ENCODE measurements at places on chromosomes 3 and 15.

GRCh38 chr3:130834476-130834875 is 59.4 kb upstream of the ATP2C1 start:
- no peak for DNase-seq

DNA sequence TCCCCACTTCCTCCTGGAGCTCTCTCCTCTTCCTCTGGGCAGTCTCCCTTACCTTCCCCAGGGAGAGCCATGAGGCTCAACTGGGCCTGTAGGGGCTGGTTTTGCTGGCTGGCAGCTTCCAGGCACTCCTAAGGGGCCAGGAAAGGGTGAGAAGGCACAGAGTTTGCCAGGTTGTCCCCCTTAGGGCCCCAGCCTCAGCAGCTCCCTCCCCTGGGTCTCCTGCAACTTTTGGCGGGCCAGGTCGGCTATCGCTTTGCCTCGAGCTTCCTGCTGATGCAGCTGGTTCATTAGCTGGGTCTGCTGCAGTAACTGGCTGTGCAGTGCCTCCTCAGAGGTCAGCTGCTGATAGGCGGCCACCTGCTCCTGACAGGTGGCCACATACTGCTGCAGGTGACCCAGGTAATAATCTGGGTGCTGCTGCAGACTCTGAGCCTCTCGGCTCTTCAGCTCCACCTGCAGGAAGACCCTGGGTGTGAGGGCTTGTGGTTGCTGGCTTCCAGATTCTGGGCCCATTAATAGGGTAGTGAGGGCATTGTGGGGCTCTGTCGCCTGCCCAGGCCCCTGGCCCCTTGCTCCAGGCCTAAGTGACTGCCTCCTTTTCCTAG is 29.7 kb upstream of the OR4F6 start:
- peak; percentile 18 for DNase-seq

GRCh38 chr15:78666010-78666409 is 25.0 kb upstream of the CHRNB4 start:
- no peak for DNase-seq

DNA sequence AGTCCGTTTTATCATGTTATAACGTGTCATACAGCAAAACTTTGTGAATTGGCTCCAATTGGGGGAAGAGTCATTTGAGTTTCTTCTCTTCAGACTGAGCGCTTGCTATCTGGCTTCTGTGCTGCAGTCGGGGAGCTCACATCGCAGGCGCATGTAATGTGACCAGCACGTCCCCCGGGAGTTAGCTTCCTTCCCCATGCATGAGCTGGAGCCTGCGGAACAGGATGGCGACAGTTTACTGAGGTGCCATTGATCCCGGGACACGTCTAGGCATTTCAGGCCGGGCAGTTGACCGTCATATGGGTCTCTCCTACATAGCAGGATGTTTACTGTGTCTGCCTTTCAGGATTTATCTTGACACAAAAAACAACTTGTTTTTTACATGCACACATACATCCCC is 44.8 kb downstream of the CMTM8 start:
- no peak for DNase-seq

DNA sequence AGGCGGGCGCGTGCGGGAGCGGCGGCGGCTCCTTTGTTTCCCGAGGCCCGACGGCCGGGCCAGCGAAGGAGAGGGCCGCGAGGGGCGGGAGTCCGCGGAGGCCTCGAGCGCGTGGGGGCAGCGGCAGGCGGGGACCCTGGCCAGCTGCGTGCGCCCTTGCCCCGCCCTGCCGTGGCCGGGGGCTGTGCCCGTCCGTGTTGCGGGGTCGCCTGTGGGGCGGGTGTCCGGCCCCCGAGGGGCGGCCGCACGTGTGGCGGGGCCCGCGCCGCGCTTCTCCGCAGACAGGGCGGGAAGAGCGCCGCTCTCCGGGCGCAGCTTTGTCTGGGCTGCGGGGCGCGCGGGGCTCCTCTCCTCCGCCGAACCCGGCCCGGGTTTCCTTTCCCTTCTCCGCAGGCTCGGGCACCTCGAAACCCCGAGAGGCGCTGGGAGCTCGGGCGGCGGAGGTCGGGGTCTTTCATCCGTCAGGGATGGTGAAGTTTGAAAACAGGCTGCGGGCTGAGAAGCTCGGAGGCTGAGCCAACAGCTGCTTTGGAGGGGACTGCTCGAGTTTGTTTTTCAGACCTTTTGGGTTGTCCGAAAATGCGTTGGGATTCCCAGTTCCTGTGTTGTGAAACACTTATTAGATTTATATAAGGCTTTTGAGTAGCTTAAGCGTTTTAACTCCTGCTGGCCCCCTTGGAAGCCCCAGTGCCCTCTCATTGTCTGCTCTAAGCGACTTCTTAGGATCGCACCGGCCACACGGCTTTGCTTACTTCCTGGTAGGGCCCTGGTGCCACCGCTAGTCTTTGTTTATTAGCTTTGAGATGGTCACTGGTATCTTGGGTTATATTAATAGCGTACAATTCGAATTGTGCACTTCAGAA is 817 bp downstream of the USP3 start:
- peak; percentile 48 for DNase-seq

DNA sequence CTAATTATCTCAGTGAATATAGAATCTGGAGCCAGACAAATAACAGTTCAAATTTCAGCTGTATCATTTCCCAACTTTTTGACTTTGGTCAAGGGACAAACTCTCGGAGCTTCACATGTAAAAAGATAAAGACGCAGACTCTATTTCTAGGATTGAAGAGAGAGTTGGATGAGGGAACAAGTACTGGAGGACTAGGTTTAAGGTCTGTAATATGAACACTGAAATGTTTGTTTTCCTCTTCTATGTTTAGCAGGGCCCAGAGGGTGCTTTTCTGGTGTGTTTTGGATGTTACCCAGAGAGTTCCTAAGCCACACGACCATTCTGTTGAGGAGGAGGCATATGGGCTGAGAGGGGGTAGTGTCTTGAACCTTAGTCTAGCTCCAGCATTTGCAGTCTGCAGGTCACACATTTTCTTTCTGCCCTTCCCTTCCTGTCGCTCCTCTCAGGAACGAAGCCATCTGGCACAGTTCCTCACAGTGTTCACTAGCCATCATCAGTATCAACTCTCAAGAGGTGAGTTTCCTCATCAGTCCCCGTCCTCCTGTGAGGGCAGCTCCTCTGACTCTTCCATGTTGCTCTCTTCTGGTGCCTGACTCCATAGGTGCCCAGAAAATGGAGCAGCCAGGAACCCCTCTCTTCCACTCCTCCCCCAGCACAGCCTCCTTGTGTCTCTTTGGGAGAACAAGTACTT is 250.1 kb downstream of the SQOR start:
- no peak for DNase-seq

DNA sequence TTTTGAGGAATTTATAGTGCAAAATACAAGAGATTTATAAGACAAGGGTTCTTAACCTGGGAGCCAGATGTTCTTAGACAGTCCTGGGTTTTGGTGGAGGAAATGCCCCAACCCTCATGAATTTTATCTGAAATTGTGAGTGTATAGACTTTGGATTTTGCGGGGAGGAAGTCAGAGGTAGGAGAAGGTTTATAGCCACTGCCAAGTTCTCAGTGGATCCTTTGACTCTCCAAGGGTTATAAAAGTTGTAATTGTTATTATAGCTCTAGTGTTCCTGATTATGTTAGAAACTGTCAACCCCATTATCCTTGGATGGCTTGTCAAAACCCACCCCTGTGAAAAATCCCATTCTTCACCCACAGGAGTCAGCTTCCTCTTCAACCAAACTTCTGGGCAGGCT is 183.6 kb downstream of the LRTM1 start:
- DNase-seq, result no peak

DNA sequence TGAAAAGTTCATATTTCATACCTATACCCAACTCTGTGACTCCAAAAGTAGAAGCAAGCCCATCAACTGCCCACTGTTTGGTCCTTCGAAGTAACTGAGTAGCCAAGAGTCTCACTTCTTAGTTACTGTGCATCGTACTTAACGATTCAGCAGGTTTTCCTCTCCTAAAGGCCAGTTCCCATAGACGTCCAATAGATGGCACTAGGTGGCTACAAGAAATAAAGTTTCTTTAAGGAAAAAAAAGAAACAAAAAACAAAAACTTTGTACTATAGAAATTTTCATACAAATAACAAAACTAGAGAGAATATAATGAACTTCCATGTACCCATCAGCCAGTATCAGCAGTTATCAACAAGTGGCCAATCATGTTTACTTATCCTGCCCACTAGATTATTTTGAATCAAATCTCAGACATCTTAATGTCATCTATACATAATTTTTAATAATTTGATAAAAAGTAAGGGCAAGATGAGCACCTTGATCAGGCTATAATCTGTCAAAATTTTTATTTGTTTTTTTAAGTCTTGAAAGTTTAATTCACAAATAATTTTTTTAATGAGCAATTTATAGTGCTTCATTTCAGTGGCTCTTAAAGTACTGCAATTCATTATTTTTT is 63.8 kb upstream of the ACP3 start:
- DNase-seq, result peak; percentile 26
